ENCODE measurements at places on chromosomes 7 and 10.
A peak's percentile ranks its signal among the peaks of the same experiment; 100 is the strongest.

- DNase-seq = no peak
Measured at GRCh38 chr10:118734475-118734874, 20.3 kb downstream of the CACUL1 start.

DNA sequence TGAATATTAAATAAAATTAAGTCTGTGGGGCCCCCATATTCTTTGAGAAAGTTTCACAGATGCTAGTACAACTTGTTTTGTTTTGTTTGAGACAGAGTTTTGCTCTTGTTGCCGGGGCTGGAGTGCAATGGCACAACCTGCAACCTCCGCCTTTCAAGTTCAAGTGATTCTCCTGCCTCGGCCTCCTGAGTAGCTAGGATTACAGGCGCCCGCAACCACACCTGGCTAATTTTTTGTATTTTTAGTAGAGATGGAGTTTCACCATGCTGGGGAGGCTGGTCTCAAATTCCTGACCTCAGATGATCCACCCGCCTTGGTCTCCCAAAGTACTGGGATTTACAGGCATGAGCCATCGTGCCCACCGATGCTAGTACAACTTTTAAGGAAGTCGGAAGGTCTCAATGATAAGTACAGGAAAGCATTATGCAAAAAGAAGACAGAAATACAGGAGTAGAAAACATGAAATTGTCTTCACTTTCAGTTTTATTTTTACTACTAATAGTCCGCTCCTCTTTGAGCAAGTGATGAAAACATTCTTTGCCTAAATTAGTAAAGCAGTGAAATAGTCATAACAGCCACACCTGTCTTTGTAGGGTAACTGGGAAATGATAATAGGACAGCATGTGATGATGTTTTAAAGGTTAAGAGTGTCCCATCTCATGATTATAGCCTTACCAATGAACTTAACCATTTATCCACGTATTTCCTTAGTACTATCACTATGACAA, 147.5 kb downstream of the SEMA3D start:
- no peak for DNase-seq

GRCh38 chr10:64396105-64396708, 875.0 kb downstream of the REEP3 start:
- DNase-seq = no peak

DNA sequence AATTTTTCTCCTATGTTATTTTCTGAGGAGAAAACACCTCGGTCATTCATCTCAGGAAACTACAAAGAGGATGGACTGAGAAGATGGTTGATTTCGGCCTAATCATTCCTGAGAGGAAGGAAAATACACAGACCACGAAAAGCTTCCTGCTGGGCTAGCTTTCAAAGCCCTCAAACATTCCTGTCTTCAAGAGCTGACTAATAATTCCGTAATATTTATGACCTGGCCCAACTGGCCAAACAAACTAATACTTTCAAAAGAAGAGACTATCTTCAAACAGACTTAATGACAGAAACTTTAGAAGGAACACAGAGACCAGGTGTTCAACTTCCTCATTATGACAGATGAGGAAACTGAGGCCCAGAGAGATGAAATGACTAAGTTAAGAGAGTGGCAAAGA, 215.1 kb upstream of the FRMD4A start:
- DNase-seq = no peak

- no peak for DNase-seq
Measured at GRCh38 chr7:43482679-43483252, 100.1 kb upstream of the STK17A start.

GRCh38 chr7:100077205-100077604, 4.3 kb downstream of the ZNF3 start:
- no peak for DNase-seq

GRCh38 chr10:50590935-50591334, 32.8 kb downstream of the SGMS1 start:
- DNase-seq = no peak

- DNase-seq = no peak
Measured at GRCh38 chr7:14894826-14895225, 7.7 kb downstream of the DGKB start.

DNA sequence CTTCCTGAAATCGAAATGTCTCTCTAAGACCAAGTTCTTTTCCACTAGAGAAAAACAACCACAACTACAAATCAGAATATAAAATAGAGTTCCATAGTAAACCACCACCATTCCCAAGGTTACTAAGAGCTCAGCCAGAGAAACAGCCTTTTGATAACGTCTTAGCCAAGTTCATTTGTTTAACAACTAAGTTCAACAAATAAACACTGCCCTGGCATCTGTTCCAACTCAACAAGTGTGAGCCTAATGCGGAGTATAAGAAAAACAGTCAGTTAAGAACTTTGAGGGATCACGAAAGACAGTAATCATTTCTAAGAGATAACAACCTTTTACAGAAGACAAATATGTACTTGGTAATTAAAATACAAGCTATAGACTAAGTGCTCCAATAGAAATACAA, 77.3 kb downstream of the CALD1 start:
- no peak for DNase-seq

- no peak for DNase-seq
Measured at GRCh38 chr7:107194052-107194451, 25.2 kb downstream of the HBP1 start.

- DNase-seq = no peak
Measured at GRCh38 chr7:130345136-130345535, 520 bp downstream of the CPA5 start.

DNA sequence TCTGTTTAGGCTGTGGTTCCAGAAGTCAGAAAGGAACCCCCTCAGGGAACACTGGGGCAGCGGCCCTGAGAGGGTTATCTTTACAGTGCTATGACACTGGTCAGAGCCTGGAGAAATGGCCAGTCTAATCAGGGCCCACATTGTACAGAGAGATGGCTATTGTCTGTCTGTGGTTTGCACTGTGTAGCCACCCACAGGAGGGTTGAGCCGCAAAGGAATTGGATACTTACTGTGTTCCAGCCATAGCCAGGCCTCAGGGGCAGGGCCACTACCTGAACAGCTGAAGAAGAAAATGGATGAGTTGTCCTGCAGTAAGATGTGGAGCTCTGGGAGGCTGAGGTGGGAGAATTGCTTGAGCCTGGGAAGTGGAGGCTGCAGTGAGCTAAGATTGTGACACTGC, 47.5 kb upstream of the PODXL start:
- DNase-seq = no peak

DNA sequence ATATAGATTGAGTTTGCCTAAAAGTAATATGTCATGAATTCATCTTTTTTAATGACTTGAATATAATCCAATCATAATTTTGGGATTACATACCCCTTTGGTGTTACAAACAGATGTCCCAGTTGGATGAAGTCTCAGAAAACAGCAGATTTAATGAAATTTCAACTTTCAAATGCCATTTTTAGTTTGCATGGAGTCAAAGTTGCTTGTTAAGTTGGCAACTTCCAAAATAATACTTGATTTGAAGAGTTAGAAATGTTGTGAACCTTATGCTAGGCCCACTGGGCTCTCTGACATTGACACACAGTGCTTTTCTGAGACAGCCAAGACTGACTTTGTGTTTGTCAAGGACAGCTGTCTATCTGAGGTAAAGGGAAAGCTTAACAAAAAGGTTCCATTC, 248.1 kb downstream of the KIF20B start:
- no peak for DNase-seq

DNA sequence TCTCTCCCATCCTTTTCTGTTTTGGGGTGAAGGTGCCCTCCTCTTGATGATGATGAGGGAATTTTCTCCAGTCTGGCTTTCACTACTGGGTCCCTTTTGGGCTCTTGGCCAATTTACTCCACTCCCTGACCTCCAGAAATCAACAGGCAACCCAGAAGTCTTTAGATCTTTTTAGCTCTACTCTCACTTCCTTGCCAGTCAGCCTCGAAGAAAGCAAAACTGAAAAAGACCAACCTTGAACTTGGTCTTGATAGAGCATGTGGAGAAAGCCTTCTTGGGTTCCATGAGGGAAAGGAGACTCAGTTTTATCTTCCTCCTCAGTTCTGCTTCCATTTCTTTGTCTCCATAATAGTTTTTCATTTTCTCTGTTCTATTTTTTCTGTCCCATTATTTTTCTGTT, 91.4 kb upstream of the NPVF start:
- no peak for DNase-seq

DNA sequence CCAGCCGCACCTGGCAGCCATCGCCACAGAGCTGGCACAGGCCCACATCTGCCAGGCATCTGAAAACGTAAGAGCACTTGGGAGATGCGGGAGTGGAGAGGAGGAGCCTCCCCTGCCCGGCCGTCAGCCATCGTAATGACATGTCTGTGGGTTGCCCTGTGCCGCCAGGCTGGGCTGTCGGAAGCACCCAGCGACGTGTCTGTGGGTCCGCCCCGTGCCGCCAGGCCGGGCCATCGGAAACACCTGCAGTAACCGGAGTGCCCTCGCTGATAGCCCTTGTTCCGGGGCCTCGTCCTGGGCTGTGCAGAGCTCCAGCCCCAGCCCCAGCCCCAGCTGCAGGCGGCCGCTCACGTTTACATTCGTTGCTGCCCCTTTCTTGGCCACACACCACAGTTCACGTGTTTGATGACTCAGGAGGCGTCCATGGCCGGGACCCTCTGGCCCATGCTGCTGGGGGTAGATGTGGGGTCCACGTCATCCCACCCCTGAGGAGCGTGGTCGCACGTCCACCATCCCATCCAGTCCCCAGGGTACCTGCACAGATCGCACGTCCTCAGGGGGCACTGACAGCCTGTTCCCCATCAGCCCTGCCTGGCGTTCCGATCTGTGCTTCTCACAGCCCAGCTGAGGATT, 30.0 kb upstream of the PRKAR1B start:
- DNase-seq = no peak

DNA sequence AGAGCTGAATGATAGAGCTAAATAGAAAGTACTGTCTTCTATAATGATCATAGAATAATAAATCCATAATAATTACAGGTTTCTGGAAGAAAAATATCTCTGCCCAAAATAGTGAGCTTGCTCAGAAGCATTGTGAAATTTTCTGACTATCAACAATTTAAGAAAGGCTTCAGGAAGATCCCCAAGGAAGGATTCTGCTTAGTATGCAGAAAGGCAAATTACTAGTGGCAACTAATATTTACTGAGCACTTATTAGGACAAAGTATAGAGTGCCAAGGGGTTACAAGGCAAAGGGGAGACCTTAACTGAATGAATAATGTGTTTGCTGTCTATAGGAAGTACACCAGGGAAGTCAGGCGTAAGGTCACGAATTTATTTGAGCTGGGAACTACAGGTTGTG, 158.1 kb upstream of the LRRTM3 start:
- no peak for DNase-seq

GRCh38 chr7:23539494-23539907, 7.7 kb upstream of the TRA2A start:
- peak; percentile 38 for DNase-seq

GRCh38 chr7:20158684-20159083, 58.5 kb downstream of the MACC1 start:
- DNase-seq = no peak

DNA sequence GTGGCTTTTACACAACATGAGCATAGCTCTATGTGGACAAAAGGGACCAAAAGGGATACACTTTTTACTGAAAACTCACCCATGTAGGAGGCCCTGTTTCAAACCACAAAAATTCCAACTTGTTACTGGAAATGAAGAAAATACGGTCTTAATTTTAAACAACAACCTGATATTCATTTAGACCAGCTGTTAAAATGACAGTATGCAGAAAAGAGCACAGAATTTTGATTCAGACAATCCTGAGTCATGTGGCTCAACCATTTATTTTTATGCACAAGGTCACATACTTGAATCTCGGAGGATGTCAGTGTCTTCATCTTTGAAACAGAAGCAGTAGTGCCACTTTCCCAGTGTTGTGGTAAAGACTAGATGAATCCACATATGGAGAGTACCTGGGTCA, 426.5 kb upstream of the NFE2L3 start:
- DNase-seq = no peak

DNA sequence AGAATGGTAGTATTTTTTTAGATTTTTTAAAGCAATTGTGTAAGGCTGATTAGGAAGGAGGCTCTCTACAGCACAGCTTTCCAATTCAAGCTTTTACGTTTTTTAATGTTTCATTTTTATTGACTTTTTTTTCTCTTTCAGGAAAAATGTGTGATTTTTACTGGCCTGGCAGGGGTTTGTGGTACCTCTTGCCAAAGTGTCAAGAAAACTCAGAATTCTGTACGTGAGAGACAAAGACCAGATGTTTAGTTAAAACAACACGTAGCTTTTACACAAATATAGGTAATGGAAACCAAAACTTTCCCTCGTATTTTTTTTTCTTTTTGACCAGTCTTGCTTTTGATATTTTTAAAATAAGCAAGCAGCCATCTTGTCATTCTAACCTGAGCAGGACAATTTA, 6.0 kb upstream of the NPVF start:
- DNase-seq = no peak

- no peak for DNase-seq
Measured at GRCh38 chr7:47591655-47592572, 10.0 kb upstream of the TNS3 start.

- DNase-seq = no peak
Measured at GRCh38 chr10:90591629-90592028, 266.2 kb downstream of the HTR7 start.

GRCh38 chr10:21336476-21337170, 188.9 kb downstream of the SKIDA1 start:
- no peak for DNase-seq

GRCh38 chr10:3898821-3899220, 113.8 kb upstream of the KLF6 start:
- no peak for DNase-seq

GRCh38 chr10:5975641-5976473, 1.5 kb downstream of the IL15RA start:
- DNase-seq = peak; percentile 41

GRCh38 chr7:71543396-71543795, 411.5 kb downstream of the GALNT17 start:
- no peak for DNase-seq

DNA sequence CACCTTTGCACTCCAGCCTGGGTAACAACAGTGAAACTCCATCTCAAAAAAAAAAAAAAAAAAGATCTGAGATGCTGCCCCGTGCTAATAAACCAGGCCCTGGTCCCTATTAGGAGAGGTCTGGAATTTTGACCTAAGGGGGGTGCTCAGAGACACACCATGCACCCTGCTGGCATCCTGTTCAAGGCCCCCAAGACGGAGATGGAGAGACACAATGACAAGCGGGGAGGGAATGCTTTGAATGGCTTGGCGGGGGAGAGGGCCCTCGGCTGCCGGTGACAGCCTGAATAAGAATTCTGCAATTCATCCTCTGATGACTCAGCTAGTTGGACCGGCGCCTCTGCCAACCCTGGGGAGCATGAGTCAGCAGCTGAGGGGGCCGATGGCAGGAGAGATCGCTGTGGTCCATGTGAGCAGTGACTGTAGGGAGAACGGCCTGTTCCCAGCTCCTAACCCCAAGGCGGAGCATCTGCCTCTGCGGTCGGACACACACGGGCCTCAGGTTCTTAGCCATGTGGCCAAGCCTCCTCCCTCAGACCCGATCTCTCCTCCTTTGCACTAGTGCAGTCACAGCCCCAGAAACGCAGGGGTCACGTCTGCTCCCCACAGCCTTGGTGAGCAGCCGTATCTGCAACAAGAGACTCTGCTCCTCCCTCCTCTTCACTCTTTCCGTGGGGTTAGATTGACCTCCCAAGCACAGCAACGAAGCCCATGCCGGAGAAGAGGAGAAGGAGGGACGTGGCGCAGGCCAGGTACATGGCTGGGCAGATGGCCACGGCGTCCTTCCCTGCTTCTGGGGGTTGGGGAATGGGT, 14.9 kb downstream of the TRIM56 start:
- DNase-seq = peak; percentile 20

- DNase-seq = no peak
Measured at GRCh38 chr10:83607959-83608745, 531.2 kb upstream of the GHITM start.
